WTC11 (cell line): ENCODE measurements at places on chromosomes 1 and 21.
A peak's percentile ranks its signal among the peaks of the same experiment; 100 is the strongest.

- peak; percentile 27 for DNase-seq
These were observed 1376.2 kb downstream of the NCAM2 start for GRCh38 chr21:22374218-22374969.

GRCh38 chr1:209646558-209646957 lies 5.7 kb downstream of the LAMB3 start:
- DNase-seq, result peak; percentile 52

DNA sequence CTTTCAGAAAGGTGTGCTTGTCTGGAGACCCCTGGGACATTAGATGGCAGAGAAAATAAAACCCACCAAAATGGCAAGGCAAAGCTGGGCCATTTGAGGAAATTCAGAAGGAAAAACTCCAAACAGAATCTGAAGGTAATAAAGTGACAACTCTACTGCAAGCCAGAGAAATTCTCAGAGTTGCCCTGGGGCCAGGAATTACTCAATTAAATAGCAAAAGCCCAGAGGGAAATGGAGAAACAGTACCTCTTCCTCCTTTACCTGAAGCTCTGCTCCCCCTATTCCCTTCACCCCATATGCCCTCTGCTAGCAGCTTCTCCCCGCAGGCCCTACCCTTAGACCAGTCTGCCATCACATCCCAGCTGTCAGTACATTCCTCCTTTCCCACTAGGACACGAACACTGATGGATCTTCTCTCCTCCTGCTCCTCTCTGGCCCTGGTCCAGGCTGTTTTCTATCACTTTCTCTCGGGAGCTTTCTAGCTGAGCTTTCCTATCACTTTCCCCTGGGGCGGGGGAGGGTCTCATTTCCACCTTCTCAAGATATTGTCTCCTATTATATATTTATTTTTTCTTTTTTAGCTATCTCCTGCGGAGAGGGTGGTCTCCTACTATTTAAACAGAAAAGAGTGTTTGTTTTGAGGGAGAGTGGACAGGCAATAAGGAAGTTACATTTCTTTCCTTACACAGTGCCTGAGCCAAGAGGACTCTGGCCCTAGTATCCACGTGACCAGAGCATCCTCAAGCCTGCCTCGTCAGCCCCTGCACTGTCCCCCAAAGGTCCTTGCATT lies 47.7 kb upstream of the RBM15 start:
- DNase-seq, result no peak

- no peak for DNase-seq
These were observed 204.3 kb upstream of the GRIK3 start for GRCh38 chr1:37238364-37239224.

DNA sequence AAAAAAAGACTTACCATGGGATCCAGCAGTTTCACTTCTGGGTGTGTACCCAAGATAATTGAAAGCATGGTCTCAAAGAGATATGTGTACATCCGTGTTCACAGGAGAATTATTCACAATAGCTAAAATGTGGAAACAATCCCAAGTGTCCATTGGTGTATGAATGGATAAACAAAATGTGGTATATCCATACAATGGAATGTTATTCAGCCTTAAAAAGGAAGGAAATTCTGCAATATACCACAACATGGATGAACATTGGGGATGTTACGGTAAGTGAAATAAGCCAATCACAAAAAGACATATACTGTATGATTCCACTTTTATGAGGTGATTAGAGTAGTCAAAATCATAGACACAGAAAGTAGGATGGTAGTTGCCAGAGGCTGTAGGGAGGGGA lies 7.0 kb upstream of the TUT4 start:
- no peak for DNase-seq
